Heart right ventricle (tissue), 16 donors: ENCODE measurements at places on chromosomes 3 and 15. TPM values are rescaled to one million over a fixed set of nuclear protein-coding genes. Genes with fewer than 3 reads are reported as not detected.

GRCh38 chr15:77417602-77418001 is 2.3 kb downstream of the PEAK1 start:
- peak overlapping the region; percentile 98 for H3K27ac ChIP-seq
- H3K36me3 ChIP-seq: no peaks in the 10 kb centered on the region
- no peak for DNase-seq
- peaks cover 4% of the 10 kb centered on the region for H3K4me1 ChIP-seq
- no peaks in the 10 kb centered on the region for H3K27me3 ChIP-seq

DNA sequence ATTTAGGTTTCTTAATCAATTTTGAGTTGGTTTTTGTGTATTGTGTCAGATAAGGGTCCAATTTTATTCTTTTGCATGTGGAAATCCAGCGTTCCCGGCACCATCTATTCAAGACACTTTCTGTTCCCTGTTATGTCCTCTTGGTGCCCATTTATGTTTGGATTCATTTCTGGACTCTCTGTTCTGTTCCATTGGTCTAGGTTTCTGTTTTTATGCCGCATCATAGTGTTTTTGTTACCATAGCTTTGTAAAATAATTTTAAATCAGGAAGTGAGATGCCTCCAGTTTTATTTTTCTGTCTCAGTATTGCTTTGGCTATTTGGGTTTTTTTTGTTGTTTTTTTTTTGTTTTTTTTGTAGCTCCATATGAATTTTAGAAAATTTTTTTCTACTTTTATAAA is 97.1 kb downstream of the LRRC28 start:
- no peak overlapping the region for H3K4me3 ChIP-seq
- H3K36me3 ChIP-seq: peaks cover 10% of the 10 kb centered on the region
- no peaks in the 10 kb centered on the region for H3K4me1 ChIP-seq

The RARRES1 gene
- 38.2 TPM for total RNA-seq

The MED12L gene
- total RNA-seq: 0.05 TPM

DNA sequence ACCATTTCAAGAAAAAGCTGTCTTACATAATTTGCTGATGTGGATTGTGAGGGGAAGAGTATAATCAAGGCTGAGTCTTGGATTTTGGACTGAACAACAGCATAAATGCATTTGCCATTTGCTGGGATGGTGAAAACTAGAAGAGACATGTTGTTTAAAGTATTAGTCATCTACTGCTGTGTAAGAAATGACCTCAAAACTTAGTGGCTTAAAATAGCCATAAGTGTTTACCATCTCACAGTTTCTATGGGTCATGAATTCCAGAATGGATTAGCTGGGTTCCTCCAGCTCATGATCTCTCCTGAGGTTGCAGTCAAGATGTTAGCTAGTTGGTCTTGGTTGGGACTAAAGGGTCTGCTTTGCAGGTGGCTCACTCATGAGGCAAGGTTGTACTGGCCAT is 66.2 kb downstream of the SCN11A start:
- no peak overlapping the region for H3K27ac ChIP-seq
- no peak overlapping the region for H3K4me3 ChIP-seq
- no peak for DNase-seq
- H3K4me1 ChIP-seq: no peaks in the 10 kb centered on the region
- no peaks in the 10 kb centered on the region for H3K36me3 ChIP-seq

The ALCAM gene
- 2.7 TPM for total RNA-seq

- H3K4me1 ChIP-seq: no peaks in the 10 kb centered on the region
- DNase-seq: no peak
- H3K4me3 ChIP-seq: no peak overlapping the region
- H3K36me3 ChIP-seq: no peaks in the 10 kb centered on the region
Measured at GRCh38 chr3:155908086-155908485, 37.6 kb downstream of the GMPS start.

The RAP2B gene
- total RNA-seq: 11.1 TPM

- H3K27ac ChIP-seq: no peak overlapping the region
- no peaks in the 10 kb centered on the region for H3K27me3 ChIP-seq
- no peak for DNase-seq
- H3K4me3 ChIP-seq: no peak overlapping the region
Measured at GRCh38 chr3:151283907-151284461, 5.6 kb upstream of the P2RY14 start.
